ENCODE measurements at places on chromosomes 1 and 21. TPM values are rescaled to one million over a fixed set of nuclear protein-coding genes. Genes with fewer than 3 reads are reported as not detected.

SPATA46 gene
- total RNA-seq, result not detected

TFF2 gene
- not detected for total RNA-seq

NOTCH2NLA gene
- 24.1 TPM for total RNA-seq

EBNA1BP2 gene
- 104 TPM for total RNA-seq

LSM10 gene
- 47.0 TPM for total RNA-seq

DNA sequence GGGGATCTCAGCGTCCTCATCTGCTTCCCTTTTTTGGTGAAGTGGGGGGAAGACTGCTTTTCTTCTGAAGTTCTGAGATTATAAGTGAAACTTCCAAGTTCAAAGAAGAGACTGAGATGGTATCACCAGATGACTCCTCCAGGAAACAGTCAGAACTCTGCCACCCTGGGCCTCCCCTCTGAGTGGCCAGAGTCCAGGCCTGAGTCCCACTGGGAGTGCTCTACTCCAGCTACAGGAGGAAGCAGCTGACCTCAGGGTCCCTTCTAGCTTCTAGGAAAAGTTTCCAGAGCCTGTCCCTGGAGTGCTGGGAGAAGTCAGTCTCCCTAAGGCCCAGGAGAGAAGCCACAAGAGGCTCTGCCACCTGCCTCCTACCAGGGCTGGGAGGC is 104.7 kb downstream of the CASZ1 start:
- DNase-seq, result peak; percentile 69

RHOU gene
- 0.68 TPM for total RNA-seq

DNA sequence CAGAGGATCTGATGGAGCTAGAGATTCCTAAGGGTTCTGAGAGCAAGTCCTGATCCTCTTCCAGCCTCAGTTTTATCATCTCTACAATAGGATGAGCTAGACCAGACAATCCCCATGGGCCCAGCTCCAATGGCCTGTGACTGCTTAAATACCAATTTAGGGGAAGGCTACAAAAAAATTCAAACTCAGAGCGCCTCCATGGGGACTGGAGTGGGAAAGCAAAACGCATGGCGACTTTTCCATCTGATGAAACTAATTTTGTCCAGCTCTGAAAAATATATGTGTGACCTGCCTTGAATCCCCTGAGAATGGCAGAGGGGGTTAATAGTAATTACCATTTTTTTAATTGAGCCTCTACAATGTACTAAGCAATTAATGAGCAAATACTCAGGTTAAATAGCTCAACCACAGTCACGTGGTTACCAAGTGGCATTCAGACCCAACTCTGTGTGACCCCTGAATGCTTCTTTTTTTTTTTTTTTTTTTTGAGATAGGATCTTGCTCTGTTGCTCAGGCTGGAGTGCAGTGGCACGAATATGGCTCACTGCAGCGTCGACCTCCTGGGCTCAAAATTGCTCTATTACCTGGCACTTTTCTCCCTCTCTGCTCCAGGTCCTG is 8.4 kb downstream of the EXTL1 start:
- no peak for DNase-seq

DNA sequence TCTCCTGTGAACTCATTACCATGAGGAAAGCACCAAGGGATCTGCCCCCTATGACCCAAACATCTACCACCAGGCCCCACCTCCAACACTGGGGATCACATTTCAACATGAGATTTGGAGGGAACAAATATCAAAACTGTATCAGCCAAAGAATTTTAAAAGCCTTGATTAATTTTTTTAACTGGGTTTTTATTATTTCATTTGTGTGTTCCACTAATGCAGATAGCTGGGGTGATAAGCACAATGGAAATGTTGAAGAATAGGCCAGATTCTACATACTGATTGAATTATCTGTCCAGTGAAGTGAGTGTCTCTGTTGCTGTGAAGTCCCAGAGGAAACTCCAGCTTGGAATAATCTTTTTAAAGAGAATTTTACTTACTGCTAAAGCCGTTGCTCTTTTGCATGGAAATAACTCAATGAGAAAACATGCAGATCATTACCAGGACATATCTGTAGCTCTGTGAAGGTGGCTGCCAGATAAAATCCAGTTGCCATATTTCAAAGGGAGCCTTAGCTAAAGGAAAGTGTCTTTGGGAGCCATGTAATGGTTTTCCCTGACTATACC is 44.4 kb upstream of the DHCR24 start:
- no peak for DNase-seq

- peak; percentile 62 for DNase-seq
These were observed 11.8 kb upstream of the FASLG start for GRCh38 chr1:172647110-172647564.

SHISA4 gene
- total RNA-seq, result 0.27 TPM

GRCh38 chr21:38295997-38296764 is 39.4 kb downstream of the KCNJ15 start:
- DNase-seq, result no peak

CASZ1 gene
- 6.3 TPM for total RNA-seq

DNA sequence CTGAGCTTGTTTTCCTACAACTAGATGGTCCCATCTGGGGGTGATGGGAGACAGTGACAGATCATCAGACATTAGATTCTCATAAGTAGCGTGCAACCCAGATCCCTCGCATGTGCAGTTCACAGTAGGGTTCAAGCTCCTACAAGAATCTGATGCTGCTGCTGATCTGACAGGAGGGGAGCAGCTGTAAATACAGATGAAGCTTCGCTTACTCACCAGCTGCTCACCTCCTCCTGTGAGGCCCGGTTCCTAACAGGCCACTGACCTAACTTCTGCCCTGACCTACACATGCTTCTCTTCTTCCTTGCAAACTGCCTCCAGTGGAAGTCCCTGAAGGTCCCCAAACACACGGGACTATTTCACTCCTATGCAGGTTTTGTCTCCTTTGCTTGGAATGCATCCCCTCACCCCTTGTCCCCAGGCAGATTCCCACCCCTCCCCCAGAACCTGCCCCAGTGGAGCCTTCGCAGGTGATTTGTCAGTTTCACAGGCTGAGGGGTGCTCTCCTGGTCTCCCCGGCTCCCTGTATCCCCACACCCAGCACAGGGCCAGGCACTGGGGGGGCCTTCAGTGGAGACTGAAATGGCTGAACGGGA is 5.7 kb upstream of the ZBTB48 start:
- DNase-seq, result no peak

GRCh38 chr1:230857822-230858221 is 10.5 kb downstream of the C1orf198 start:
- no peak for DNase-seq

GRCh38 chr1:115677565-115677964 is 35.8 kb downstream of the VANGL1 start:
- no peak for DNase-seq

CHRM3 gene
- total RNA-seq, result not detected

DNA sequence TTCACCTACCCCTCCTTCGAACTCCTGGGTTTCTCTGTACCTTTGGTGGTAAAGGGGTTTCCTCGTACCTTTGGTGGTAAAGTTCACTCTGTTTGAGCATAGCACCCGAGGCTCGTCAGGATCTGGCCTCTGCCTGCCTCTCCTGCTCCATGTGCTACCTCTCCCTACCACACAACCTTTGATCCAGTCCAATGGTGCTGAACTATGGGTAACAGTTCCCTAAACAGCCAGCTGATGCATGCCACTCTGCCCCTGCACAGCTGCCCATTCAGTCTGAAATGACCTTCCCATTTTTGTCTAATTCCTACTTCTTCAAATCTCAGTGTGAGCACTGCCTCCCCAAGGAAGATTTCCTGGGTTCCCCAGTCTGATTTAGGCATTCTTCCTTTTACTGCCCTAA is 14.0 kb downstream of the OVAAL start:
- DNase-seq, result no peak

DNA sequence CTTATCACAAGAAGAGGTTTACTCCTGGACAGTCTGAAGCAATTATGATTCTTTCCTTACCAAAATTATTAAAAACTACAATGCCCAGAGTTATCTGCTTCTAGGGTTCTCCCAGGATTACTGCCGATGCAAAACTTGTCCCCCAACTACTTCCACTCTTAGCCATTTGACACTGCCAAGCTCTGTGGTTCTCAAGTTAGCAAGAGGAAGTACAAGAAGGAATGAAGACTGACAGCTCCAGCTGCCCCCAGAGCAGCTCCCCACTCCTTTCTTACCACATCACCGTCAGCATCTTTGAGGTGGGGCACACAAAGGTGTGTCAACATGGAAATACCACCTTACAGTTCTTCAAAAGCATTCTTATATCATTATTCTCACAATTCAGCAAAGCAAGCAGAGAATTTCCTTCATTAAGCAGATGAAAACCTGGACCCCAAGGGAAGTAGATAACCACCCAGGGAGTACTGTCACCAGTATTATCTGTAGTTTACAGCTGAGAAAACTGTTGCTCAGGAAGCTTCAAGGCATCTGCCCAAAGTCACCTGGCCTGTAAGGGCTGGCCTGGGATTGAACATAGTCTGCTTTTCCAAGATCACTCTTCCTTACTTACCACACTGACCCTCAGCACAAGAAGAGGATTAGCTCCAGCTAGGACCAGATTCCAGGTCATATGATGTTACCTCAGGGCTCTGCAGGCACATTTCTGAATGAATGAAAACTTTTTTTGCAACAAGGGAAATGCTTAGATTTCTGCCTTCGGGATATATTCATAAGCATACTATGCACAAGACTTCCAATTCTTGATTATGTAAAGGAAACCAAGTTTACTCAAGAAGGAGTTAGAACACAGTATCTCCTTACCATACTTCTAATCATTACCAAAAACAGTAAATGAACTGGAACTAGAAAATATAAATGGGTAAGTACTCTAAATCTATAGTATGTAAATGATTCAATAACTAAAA is 9.3 kb downstream of the PSMG1 start:
- no peak for DNase-seq

USP21 gene
- 28.6 TPM for total RNA-seq

SPATA1 gene
- total RNA-seq, result 3.8 TPM

GCSAML gene
- not detected for total RNA-seq

AHCYL1 gene
- 92.3 TPM for total RNA-seq

GRCh38 chr1:2548068-2548589 is 8.0 kb upstream of the TNFRSF14 start:
- peak; percentile 91 for DNase-seq

DNA sequence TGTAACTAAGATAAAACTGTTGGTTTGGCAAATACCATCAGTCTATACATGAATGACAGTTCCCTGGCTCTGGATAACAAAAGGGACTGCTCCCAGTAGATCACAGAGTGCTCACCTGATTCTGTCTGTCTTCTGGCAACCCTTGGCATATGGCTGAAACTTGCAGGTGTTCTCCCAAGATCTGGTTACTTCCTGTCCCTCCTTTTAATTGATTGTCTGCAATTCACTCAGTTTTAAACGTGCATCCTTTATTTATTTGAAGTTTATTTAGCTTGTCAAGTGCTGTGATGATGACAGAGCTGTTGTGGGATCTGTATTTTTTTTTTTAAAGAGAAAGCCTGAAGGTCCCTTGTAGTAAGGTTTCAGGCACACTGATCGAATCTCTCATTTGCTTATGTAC is 3.4 kb downstream of the KCNA3 start:
- DNase-seq, result peak; percentile 36

TMPRSS3 gene
- 49.8 TPM for total RNA-seq

FAM177B gene
- not detected for total RNA-seq

DNA sequence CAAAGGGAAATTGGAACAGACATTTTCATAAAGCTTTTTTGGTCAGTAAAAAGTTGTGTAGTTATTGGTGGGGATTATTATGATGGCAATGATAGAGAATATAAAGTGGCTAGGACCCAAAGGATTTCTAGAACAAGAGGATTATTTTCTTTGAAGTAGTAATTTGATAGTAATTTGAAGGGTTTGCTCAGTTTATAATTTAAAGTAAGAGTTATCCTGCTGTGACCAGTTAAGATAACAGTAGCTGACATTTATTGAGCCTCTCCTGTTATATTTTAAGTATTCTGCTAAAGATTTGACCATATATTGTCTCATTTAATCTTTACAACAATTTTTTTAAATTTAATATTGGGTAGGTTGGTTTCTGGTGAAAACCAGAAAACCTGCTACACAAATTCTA is 14.7 kb downstream of the CAPZA1 start:
- DNase-seq, result no peak

DNA sequence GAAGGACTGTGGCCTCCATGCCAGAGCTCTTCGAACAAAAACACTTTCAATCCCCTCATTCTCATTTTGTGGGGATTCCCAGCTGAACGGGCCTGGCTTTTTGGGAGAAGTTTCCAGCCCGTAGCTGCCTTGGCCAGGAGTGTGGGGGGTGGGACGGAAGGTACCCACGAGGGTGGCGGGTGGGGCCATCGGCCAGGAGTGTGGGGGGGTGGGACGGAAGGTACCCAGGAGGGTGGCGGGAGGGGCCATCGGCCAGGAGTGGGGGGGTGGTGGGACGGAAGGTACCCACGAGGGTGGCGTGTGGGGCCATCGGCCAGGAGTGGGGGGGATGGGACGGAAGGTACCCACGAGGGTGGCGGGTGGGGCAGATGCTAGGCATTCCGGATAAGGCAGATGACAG is 71.7 kb upstream of the ZBTB18 start:
- DNase-seq, result no peak

DNA sequence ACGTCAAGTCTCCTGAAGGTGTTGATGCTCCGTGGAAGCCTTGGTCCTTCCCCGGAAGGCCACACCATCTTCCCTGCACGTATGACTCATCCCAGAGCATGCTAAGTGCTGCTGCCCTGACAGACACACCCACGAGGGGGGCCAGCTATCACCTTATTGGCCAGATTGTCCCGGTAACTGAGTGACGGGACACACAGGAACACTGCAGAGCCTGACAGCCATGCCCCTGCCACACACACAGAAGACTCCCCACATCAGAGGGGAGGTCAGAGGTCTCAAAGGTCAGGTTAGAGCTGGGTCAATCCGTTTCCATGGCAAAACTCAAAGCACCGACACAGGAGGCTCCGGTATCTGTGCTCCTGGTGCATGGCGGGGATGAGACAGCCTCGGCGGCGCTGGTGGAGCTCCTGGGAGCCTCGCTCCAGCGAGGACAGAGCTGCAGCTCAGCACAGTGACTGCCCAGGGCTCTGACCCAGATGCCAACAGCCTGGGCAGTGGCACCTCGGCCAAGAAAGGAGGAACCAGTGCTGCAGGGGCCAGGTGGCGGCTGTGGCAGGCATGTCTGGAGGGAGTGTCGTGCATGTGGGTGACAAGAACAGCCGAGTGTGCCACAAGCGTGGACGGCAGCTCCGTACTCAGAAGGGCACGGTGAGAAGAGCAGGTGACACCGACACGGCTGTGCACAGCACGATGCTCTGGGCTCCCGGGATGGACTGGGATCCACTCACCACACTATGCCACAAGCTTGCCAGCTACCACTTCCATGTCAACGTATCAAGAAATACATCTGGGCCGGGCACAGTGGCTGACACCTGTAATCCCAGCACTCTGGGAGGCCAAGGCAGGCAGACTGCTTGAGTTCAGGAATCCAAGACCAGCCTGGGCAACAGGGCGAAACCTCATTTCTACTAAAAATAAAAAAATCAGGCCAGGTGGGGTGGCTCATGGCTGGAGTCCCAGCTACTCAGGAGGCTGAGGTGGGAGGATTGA is 14.8 kb upstream of the TMEM240 start:
- DNase-seq, result no peak

GRCh38 chr21:20647607-20648006 is 350.6 kb upstream of the NCAM2 start:
- DNase-seq, result no peak

DNA sequence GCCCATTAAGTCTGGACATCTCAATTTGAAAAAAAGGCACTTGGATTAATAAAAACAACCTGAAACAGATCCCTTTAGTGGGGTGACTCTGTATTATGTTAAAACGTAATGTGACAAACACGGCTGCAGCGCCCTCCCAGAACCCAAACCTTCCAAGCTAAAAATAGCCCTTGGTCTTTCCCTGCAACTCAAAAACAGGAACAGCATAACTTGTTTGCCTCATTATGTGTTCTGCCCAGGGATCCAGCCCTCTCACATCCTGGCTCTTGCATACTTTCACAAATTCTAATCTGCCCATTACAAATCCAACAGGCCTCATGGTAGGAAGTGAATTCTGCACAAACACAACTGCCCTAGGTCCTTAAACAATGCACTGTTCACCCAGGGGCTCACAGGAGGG is 94.7 kb upstream of the GADD45A start:
- DNase-seq, result no peak

Data from activated CD4-positive, alpha-beta memory T cell treated with anti-CD3 and anti-CD28 coated beads for 36 hours (primary cell).